ENCODE measurements at places on chromosomes 13 and 19.

GRCh38 chr19:50893047-50893736 lies 18.0 kb downstream of the KLK4 start:
- no peak for DNase-seq
- H3K27ac ChIP-seq: no peak overlapping the region
- H3K4me1 ChIP-seq: no peaks in the 10 kb centered on the region
- H3K36me3 ChIP-seq: no peaks in the 10 kb centered on the region

GRCh38 chr13:110005563-110005962 lies 219.2 kb upstream of the IRS2 start:
- H3K27me3 ChIP-seq: no peaks in the 10 kb centered on the region
- DNase-seq: no peak
- H3K27ac ChIP-seq: no peak overlapping the region
- no peaks in the 10 kb centered on the region for H3K4me1 ChIP-seq
- H3K4me3 ChIP-seq: no peak overlapping the region
- H3K36me3 ChIP-seq: no peaks in the 10 kb centered on the region

GRCh38 chr19:19900139-19900728 lies 512 bp upstream of the ZNF93 start:
- no peak for DNase-seq
- no peaks in the 10 kb centered on the region for H3K27me3 ChIP-seq
- H3K4me1 ChIP-seq: no peaks in the 10 kb centered on the region
- H3K36me3 ChIP-seq: no peaks in the 10 kb centered on the region

DNA sequence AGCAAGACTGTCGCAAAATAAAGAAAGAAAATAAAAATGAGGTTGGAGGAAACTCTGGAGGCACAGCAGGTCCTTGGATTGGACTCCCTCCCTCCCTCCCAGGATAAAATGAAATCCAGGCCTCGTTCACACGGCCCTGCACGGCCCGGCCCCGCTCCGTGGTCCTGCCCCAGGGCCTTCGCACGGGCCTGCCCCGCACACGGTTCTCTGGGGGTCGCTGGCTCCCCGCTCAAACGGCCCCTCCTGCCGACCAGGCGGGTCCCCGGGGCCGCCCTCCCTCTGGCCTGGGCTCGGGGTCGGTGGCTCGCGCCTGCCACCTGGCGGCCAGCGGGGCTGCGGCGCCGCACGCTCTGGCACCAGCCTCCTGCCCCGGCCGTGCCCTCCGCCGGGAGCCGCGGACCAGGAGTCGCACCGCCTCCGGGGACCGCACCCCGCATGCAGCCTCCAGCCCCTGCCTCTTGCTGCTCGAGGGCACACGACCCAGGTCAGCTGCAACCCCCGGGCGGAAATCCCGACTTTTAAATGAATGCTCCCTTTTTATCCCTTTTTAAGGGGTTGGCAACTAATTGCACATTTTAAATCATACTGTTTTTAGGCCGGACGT lies 1.5 kb upstream of the WDR18 start:
- H3K4me3 ChIP-seq: peak overlapping the region; percentile 56
- peak overlapping the region; percentile 38 for H3K27ac ChIP-seq
- H3K4me1 ChIP-seq: peaks cover 24% of the 10 kb centered on the region
- H3K27me3 ChIP-seq: no peaks in the 10 kb centered on the region
- peak; percentile 72 for DNase-seq

GRCh38 chr13:47798194-47798593 lies 202.9 kb downstream of the SUCLA2 start:
- H3K36me3 ChIP-seq: no peaks in the 10 kb centered on the region
- no peaks in the 10 kb centered on the region for H3K27me3 ChIP-seq
- no peak overlapping the region for H3K27ac ChIP-seq
- DNase-seq: no peak
- no peak overlapping the region for H3K4me3 ChIP-seq
- no peaks in the 10 kb centered on the region for H3K4me1 ChIP-seq
